ENCODE measurements at places on chromosomes 13 and 19. TPM values are rescaled to one million over a fixed set of nuclear protein-coding genes. Genes with fewer than 3 reads are reported as not detected.
A peak's percentile ranks its signal among the peaks of the same experiment; 100 is the strongest.

HCN2 gene
- total RNA-seq = 0.37 TPM

TMEM259 gene
- total RNA-seq = 99.8 TPM

MIER2 gene
- 25.3 TPM for total RNA-seq

LAIR2 gene
- not detected for total RNA-seq

ZFP28 gene
- total RNA-seq = 11.9 TPM

PLK5 gene
- total RNA-seq = not detected

TMEM91 gene
- total RNA-seq = 6.4 TPM

GRCh38 chr13:49908637-49909036 is 27.5 kb downstream of the SPRYD7 start:
- no peak for DNase-seq

GRCh38 chr19:31838163-31838815 is 489.1 kb upstream of the TSHZ3 start:
- no peak for DNase-seq

GRCh38 chr19:35141837-35142605 is 1.0 kb upstream of the FXYD7 start:
- no peak for DNase-seq

- DNase-seq = no peak
These were observed at the start of gene ATP8B3 for GRCh38 chr19:1811942-1812425. Gene ATP8B3, minus strand, starts transcription at chr19:1812276. Its CDS starts 540 bp downstream, at chr19:1811736.

- no peak for DNase-seq
These were observed 3.0 kb downstream of the ENOX1 start for GRCh38 chr13:43783820-43784219.

DNA sequence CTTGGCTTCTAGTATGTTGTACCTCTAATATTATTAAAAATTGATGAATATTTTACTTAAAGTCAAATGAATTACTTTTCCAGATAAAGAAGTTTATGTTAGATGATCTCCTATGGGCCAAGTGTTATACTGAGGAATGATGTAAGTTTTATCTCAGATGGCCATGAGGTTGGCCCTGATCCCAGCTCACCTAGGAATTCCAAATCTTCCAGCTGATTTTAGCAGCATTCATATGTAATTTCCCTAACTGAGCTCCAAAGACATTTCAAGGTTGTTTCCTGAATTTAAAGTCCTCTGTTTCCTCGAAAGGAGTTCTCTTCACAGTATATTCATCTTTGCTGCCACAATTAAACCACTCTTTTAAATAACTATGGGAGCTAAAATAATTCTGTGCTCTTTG is 1670.4 kb upstream of the SPRY2 start:
- DNase-seq = no peak

DNA sequence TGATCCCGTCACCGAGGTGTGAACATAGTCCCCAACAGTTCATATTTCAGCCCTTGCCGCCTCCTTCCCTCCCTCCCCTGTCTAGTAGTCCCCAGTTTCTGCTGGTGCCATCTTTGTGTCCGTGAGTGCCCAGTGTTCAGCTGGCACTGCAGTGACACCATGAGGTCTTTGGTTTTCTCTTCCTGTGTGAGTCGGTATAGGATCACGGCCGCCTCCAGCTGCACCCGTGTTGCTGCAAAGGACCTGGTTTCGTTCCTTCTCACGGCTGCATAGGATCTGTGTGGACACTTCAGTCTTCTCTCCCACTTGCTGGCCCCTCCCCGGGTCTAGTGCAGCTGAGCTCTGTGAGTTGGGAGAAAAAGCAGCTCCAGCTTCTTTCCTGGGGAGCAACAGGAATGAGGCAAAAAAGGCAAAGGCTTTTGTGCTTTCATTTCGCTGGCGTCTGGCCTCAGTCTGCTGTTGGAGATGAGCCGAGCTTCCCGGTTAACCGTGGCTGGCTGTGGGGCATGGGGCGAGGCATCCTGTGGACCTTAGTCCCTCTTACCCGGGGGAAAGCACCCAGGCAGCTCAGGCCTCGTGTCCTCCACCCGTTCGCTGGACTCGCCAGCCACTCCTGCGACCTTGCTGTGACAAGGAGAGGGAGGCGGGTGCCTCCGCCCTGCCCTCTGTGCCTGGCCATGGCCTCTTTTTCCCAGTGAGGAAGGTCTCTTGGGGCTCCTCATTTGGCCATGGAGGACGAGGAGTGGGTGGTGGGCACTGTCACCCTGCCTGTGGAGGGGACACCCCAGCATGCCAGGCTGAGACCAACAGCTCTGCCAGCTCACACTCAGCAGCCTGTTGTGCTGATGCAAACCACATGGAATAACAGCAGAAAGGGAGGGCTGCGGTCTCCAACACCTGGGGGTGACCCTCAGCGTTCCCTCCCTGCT is 196.5 kb downstream of the TEX29 start:
- no peak for DNase-seq

GRCh38 chr13:113009743-113010509 is 40.9 kb downstream of the MCF2L start:
- no peak for DNase-seq

DNA sequence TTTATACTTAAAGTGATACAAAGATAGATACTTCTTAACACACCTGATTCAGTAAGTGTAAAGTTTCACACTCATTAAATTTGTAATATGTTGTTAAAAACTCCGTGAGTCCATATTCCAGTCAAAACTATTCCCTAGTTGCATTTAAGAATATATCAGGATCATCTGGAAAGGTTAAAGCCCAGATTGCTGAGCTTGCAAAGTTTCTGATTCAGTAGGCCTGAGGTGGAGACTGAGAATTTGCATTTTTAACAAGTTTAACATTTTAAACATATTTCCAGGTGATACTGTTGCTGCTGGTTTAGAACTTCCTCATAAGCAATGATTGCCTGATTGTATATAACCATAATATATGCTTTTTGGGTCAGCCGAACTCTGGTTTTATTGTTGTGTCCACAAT is 1998.6 kb upstream of the PCDH20 start:
- no peak for DNase-seq

GRCh38 chr19:34096020-34096915 is 76.0 kb upstream of the LSM14A start:
- no peak for DNase-seq

- DNase-seq = no peak
These were observed 2419.4 kb downstream of the PCDH9 start for GRCh38 chr13:64810750-64811149.

DNA sequence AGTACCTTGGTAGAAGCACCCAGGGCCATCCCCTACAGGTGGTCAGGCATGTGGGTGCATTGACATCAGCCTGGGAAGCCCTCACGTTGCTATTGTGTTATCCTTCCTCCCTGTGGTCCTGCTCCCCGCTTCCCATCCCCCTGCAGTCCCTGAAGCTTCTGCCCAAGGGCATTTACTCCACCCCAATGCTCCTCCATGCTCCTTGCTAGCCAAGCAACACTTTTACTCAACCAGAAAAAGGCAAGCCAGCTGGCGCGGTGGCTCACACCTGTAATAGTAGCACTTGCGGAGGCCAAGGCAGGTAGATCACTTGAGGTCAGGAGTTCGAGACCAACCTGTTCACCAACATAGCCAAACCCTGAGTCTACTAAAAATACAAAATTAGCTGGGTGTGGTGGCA is 54.8 kb upstream of the LATS2 start:
- no peak for DNase-seq

DNA sequence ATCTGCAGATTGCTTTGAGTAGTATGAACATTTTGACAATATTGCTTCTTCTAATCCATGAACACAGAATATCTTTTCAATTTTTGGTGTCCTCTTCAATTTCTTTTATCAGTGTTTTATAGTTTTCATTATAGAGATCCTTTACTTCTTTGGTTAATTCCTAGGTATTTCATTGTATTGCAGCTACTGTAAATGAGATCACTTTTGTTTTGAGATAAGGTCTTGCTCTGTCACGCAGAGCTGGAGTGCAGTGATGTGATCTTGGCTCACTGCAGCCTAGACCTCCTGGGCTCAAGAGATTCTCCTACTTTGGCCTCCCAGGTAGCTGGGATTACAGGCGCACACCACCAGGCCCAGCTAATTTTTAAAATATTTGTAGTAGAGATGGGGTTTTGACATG is 9.8 kb downstream of the CYP2A7 start:
- no peak for DNase-seq

DNA sequence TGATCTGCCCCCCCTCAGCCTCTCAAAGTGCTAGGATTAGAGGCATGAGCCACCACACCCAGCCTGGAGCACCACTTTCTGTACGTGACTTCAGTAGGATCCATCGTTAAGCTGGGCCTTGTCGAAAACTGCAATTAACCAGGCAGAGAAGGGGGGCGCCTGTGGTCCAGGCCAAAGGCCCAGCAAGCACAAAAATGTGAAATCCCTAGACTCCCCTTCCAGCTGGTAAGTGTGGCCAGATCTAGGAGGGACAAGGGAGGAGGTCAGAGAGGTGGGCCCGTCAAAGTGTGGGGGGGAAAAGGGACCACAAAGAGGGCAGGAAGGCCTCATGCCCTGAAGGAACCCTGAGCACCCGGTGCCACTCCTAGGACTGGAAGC is 13.8 kb downstream of the DDX39A start:
- no peak for DNase-seq

DNA sequence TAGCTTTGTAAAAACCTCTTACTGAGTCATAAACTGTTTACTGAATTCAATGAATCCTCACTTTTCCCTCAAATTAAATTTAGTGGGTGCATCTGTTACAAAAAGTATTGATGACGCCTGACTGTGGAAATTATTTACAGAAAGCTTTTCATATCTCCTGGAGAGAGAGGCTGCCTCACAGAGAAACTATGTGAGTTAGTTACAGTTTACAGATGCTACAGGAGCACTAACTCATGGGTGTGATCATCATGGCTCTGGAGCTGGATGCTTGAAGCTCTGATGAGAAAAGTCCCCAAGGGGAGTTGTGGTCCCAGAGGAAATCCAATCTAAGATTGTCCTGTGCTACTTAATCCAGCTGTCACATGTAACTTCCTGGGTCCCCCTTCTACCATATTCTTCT is 590.8 kb downstream of the LMO7 start:
- DNase-seq = no peak

DNA sequence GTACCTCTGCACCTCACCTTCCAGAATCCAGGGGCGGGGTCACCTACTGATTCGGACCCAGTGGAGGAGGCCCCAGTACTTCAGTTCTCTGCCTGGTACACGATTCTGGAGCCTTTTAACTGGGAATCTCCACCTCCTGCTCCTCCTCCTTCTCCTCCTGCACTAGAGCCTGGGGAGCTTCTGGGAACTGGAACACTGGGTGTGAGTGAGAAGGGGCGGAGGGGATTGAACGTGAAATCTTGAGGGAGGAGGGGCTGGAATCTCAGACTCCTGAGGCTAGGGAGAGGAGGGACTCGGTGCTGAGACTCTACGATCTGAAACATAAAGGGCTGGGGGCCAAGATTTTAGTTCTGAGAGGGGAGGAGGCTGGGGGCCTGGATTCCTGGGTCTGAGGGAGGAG is at the start of gene KLK8:
TSS of gene KLK8 (minus strand) at position 90 of the 400 bp plus-strand sequence. CDS start 437 bp downstream, outside the sequence.
- DNase-seq = no peak

DNA sequence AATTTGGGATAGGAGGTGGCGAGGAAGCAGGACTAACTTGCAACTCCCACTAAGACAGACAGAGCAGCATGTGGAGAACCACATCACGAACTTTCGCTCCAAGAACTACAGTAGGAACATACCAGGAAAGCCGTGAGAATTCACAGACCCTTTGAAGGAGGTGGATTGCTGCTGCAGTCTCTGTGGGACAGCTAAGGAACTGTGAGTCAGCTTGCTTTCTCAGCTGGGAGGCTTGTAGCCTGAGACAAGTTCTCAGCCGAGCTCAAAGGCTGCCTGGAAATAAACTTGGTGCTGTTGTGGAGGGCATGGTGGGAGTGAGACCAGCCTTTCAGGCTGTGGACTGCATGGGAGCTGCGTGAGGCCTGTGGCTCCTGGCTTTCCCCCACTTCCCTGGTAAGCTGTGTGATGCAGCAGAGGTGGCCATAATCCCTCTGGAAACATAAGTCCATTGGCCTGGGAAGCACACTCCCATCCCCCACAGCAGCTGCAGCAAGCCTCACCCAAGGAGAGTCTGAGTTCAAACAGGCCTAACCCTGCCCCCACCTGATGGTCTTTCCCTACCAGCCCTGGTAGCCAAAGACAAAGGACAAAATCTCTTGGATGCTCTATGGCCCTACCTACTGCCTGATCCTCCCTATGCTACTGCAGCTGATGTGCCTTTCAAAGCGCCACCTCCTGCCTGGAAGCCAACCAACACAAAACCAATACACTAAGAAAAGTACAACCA is 441.1 kb upstream of the HTR2A start:
- no peak for DNase-seq

DNA sequence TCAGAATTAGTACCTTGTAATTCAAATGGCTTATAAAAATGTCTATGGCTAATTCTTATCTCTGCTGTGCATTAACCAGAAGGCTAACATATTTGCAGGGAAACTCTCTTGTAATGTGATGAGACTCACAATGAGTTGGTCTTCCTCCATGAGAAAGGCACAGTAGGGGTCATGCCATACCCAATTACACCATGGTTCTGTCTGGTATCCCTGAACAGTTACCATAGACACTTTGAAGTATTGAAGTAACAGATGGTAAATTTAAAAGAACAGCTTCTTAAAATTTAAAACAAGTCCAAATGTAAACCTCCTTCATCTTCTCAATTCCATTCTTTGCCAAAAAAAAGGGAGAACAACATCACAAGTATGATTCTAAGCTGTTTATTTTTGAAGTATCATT is 22.6 kb upstream of the SLAIN1 start:
- DNase-seq = no peak

- no peak for DNase-seq
These were observed 7.8 kb upstream of the CLC start for GRCh38 chr19:39745643-39746042.

GRCh38 chr13:42380420-42381164 is 108.6 kb downstream of the AKAP11 start:
- no peak for DNase-seq

GRCh38 chr13:108915634-108916512 is 286.5 kb downstream of the MYO16 start:
- DNase-seq = peak; percentile 94

- no peak for DNase-seq
These were observed 68.2 kb downstream of the ESD start for GRCh38 chr13:46728777-46729176.

GRCh38 chr19:29539131-29539530 is 13.3 kb downstream of the VSTM2B start:
- peak; percentile 41 for DNase-seq

- DNase-seq = no peak
These were observed 43.3 kb upstream of the GPC6 start for GRCh38 chr13:93183302-93183701.

- peak; percentile 92 for DNase-seq
These were observed 2.1 kb downstream of the TGFB1 start for GRCh38 chr19:41351339-41352245.

DNA sequence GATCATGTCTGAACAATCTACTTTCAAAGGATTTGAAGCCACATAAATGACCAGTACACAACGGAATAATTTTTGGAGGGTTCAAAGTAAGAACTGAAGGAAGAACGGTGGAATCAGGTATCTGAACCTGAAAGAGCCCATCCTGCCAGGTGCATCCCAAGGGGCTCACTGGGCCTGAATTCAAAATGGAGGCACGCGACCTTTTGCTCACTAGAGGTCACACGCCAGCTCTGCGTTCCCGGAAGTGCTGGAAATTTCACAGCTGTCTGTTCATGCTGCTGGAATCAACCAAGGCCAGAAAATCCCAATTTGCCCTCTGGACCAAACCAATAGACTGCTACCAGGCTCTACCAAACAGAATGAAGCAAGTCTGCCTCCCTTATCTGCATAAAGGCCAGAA is 4.2 kb upstream of the RASA3 start:
- DNase-seq = peak; percentile 43

- DNase-seq = no peak
These were observed 133.2 kb downstream of the FRY start for GRCh38 chr13:32164622-32165268.

- no peak for DNase-seq
These were observed 4.6 kb upstream of the EPS15L1 start for GRCh38 chr19:16476401-16476800.
